ENCODE measurements at places on chromosomes 7 and 10. TPM values are rescaled to one million over a fixed set of nuclear protein-coding genes. Genes with fewer than 3 reads are reported as not detected.

DNA sequence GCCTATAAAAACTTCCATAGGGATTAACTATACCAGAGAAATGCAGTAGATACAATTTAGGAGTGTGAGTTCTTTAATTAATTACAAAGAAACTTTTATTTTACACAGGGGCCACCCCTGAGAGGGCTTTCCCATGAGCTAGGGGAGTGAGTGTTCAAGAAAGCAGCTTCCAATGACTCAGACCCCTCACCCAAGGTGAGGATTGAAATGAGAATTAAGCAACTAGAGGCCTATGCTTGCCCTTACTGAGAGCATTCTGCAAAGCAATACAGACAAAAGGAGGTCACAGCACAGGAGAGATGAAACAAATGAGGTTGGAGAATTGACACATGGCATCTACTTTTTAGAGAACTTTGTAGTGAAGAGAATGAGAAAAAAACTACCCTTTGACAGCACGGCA lies 301.8 kb downstream of the WDR11 start:
- DNase-seq, result no peak

GRCh38 chr10:71462062-71462935 lies 65.6 kb downstream of the CDH23 start:
- no peak for DNase-seq

- no peak for DNase-seq
Measured at GRCh38 chr10:119292968-119293760, 85.8 kb downstream of the GRK5 start.

- no peak for DNase-seq
Measured at GRCh38 chr10:43712821-43713584, 64.3 kb upstream of the ZNF32 start.

Gene PARD3
- 59.0 TPM for total RNA-seq

Gene GIMAP5
- total RNA-seq, result 11.6 TPM

Gene GIMAP2
- total RNA-seq, result 7.4 TPM

Gene TMEM229A
- not detected for total RNA-seq

GRCh38 chr7:5421714-5422395 lies 1.8 kb downstream of the TNRC18 start:
- peak; percentile 83 for DNase-seq

DNA sequence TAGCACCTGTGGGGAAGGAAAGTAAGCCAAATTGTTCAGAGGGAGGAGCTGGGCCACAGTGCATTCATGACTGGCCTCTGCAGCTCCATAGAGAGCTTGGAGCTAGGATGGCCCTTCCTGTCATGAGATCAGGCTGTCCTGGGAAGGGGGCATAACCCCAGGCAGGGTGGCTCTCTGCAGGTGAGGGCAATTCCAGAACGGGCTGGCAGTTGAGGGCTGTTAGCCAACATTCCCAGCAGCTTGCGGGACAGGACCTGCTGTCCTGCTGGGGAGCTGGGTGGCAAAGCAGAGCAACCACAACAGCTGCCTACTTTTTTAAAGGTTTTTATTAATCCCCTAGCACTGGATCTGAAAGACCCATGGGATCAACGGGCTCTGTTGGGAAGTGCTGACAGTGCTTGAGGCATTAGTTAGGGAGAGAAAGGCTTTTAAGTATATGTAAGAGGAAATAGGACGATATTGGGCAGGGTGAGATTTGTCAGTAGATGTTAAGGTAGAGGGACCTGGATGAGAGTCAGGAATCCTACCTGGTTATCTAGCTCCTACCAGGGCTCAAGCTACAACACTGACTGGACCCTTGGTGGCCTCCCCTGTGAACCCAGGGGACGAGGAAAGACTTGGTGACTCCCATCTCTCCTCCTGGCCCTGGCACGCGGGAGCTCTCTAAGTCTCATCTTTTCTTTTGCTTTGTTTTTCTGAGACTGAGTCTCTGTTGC lies 77.8 kb downstream of the NAMPT start:
- no peak for DNase-seq

DNA sequence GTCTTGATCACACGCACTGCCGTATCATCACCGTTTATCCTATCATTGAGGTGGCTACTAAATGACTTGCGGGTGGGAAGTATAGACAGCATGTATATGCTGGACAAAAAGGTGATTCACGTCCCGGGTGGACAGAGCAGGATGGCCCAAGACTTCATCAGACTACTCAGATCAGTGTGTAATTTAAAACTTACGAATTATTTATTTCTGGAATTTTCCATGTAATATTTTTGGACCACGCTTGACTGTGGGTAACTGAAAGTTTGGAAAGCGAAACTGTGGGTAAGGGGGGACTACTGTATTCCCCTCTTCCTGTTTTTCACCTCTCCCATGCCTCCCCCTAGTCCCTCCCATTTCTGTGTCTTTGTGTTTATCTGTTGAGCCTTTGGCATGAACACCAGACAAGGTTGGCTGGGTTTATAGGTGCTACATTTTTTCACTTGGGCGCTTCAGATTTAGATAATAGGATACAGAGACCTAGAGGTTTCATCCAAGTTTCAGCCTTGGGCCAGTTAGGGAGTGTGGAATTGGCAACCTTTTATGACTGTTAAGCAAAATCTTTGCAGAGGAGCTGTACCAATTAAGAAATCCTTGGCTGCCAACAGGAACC lies 55.8 kb downstream of the RBM20 start:
- DNase-seq, result no peak

Gene STEAP1
- total RNA-seq, result 5.5 TPM

- DNase-seq, result peak; percentile 65
Measured at GRCh38 chr7:134016223-134016941, 110.8 kb upstream of the LRGUK start.

Gene TUBB8
- total RNA-seq, result 0.09 TPM

Gene CTAGE4
- total RNA-seq, result 0.09 TPM

Gene PHKG1
- total RNA-seq, result 52.4 TPM

Gene CTAGE8
- 1.1 TPM for total RNA-seq

DNA sequence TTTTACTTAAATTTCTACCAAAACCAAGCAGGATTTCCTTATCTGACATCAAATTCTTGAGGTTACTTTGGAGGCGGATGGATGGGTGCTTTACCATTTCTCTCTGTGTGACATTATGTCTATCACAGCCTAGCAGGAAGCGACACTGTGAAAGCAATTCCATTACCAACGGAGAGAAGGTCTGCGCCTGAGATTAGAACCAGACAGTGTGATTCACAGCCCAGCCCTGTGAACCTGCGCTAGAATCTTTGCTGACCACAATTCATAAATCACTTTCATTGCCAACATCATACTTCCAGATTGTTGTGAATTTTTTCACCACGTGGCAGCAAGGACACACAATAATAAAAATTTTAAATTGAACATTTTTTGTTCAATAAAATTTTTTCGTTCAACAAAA lies 126.5 kb downstream of the CUBN start:
- DNase-seq, result peak; percentile 77

Gene ANKRD26
- 11.7 TPM for total RNA-seq

DNA sequence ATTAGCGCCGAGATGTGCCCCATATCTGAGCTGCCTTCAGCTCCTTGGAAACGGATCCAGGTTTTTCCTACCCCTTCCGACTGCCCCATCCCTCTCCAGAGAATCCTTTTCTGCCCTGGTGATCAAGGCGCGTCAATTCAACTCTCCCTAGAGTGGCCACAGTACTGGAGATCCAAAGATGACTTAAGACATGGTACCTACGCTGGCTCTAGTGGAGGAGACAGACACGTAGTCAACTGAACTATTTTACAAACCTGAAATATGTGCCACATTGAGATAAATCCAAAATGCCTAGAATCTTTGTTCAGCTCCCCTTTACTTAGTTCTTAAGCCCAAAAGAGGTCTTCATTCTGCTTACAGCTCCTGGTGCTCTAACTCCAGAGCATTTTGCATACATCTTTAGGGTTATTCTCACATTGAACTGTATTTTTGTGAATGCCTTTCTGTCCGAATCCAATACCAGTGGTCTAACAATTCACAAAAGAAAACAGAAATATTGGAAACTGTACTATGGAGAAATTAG lies 444 bp upstream of the TNPO3 start:
- no peak for DNase-seq

- DNase-seq, result no peak
Measured at GRCh38 chr7:68936471-68937035, 661.7 kb upstream of the AUTS2 start.

Gene GNGT1
- total RNA-seq, result not detected

GRCh38 chr10:96789571-96790108 lies 42.5 kb upstream of the LCOR start:
- no peak for DNase-seq

GRCh38 chr7:94414980-94415379 lies 20.3 kb downstream of the COL1A2 start:
- DNase-seq, result no peak

- DNase-seq, result no peak
Measured at GRCh38 chr7:108605559-108606201, 36.0 kb downstream of the DNAJB9 start.

- DNase-seq, result peak; percentile 18
Measured at GRCh38 chr7:147659036-147659995, 931.2 kb upstream of the C7orf33 start.

GRCh38 chr10:43885252-43885651 lies 236.6 kb upstream of the ZNF32 start:
- no peak for DNase-seq

Gene CYP26A1
- 1.8 TPM for total RNA-seq

Data from muscle of leg (tissue), 16 donors.